Stimulated activated CD4-positive, alpha-beta T cell treated with anti-CD3 and anti-CD28 coated beads, TNF-alpha, amount 100 ng/mL, for 48 hours (primary cell): ENCODE measurements at places on chromosomes 16 and 17.

GRCh38 chr17:79415365-79415764, 195.5 kb downstream of the RBFOX3 start:
- DNase-seq, result no peak

DNA sequence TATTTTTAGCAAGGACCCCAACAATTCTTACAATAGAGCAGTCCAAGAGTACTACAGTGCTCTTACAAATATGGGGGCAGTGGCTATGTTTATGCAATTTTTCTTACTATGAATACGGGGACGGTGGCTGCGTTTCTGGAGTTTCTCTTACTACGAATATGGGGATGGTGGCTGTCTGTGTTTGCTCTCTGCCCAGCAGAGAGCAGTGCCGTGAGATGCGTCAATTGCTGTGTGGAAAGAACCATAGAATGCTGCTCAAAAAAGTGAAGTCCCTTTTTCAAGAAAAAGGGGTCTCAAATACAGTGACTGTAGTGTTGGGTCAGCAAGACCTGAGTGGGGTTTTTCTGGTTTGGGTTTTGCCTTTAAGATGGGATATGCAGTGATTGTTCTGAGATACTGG, 53.9 kb downstream of the KNOP1 start:
- DNase-seq, result no peak

DNA sequence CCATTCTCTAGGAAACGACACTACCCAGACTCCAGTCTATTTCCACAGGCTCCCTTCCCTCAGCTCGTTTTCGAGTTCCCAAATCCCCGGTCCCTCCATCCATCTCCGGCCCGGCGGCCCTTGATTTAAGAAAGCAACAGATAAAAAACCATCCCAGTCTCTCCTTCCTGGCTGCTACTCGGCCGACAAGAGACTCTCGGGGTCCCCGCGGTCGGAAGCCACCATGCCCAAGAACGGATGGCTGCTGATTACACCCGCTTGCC, 182 bp downstream of the RPL26 start:
- no peak for DNase-seq

DNA sequence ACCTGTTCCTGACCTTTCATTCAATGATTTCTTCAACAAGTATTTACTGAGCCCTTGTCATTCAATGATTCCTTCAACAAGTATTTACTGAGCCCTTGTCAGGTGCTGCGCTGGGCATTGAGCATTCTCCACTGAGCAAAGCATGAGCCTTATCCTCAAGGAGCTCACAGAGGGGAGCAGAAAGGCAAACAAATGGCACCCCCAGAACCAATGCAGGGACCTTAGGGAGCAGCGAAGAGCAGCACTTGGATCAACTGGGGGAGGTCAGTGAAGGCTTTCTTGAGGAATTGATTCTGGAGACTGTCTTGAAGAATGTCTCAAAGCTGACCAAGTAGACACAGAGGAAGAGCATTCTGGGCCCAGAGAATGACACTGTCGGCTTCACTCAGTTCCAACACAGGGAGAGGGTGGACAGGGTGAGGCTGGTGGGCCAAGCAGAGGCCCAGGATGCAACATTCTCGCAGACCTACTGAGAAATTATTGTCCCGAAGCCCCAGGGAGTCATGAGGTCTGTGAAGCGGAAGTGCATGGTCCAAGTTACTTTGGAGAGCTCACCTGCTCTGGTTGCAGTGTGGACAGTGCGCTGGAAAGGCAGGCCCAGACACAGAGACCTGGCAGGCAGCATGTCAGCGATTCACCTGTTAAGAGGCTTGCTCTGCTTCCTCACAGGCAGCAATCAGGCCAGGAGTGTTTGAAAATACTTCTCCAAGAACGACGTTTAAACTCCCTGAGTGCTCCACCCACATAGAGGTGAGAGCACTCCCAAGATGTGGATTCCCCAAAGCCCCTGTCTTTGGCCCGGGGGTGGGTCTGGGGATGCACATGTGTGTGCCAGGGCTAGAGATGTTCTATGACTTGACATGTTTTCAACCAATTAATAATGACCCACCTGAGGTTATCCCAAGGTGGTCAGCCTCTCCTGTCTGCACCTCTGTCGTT, 3.2 kb upstream of the MPO start:
- DNase-seq, result no peak
